GM23338 (cell line): ENCODE measurements at places on chromosomes 5 and 9. TPM values are rescaled to one million over a fixed set of nuclear protein-coding genes. Genes with fewer than 3 reads are reported as not detected.

NKD2 gene
- total RNA-seq = 7.3 and 9.0 TPM in 2 replicates

ANKRD33B gene
- total RNA-seq = 13.0 and 15.4 TPM in 2 replicates

CAMK4 gene
- 5.0 and 7.3 TPM in 2 replicates for total RNA-seq

- DNase-seq = no peak
- H3K36me3 ChIP-seq = no peaks in the 10 kb centered on the region
- no peak overlapping the region for H3K4me3 ChIP-seq
- H3K4me1 ChIP-seq = no peaks in the 10 kb centered on the region; the same call in 1 of the 2 replicates
These were observed 2.1 kb downstream of the SLC22A5 start for GRCh38 chr5:132371603-132371994.

DNA sequence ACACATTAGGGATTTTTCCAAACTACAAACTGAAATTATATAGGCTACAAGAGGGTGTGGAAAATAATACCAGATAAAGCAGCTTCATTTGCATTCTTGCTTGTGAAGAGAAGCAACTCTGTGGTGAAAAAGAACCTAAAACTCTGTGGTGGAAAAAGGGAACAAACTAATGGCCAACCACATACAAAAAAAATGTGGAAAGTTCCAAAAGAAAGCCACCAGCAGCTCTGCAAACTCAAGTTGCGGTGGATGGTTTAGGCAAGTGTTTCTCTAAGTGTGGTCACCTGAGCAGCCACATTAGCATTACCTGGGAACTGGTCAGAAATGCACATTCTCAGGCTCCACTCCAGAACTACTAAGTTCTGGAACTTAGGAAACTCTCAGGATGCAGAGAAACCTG, 586.4 kb downstream of the ACTL7B start:
- no peaks in the 10 kb centered on the region for H3K36me3 ChIP-seq
- H3K4me3 ChIP-seq = no peak overlapping the region
- H3K27me3 ChIP-seq = no peaks in the 10 kb centered on the region

DNA sequence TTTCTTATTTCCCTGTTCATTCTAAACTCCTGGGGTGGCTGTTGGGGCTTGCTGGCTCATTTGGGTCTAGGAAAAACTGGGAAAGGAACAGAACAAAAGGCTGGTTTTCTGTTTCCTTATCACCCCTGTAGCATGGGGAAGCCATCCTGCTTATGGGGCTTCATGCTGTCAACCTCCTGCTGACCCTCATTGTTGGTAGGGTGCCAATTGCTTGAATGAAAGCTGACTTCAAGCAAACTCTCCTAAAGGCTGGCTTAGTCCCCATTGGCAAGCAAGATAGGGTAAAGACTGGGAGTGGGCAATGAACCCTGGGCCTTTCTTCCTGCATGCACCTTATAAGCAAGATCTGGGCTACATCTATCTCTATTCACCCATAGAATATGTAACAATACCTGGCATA, 511.6 kb downstream of the DMAC1 start:
- no peaks in the 10 kb centered on the region for H3K27me3 ChIP-seq
- peaks cover 18% of the 10 kb centered on the region; the same call in 1 of the 2 replicates for H3K4me1 ChIP-seq
- H3K36me3 ChIP-seq = no peaks in the 10 kb centered on the region

DNA sequence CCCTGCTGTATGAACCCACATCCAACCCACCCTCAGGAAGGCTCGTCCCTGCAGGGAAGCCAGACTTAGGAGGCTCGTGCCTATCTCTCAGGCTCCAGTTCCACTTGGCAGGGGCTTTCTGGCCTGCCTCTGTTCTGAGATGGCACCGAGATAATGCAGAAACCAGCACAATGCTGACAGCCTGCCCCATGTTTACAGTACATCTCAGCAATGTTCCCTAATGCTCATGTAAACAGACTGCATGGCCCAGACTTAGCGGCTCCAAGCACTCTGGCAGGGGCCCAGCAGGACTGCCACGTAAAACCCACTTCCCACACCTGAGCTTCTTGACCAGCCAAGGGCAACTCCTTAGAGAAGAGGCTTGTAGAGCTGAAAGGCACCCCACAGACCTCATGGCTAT, 499.5 kb upstream of the BRINP1 start:
- H3K27ac ChIP-seq = no peak overlapping the region
- no peaks in the 10 kb centered on the region for H3K27me3 ChIP-seq
- no peaks in the 10 kb centered on the region for H3K36me3 ChIP-seq
- no peaks in the 10 kb centered on the region for H3K4me1 ChIP-seq

GRCh38 chr5:142465476-142465875, 140.7 kb upstream of the SPRY4 start:
- no peak for DNase-seq
- no peaks in the 10 kb centered on the region for H3K27me3 ChIP-seq
- 0 out of 2 replicates have a peak, but pooled peaks cover 3% of the 10 kb centered on the region for H3K4me1 ChIP-seq
- H3K36me3 ChIP-seq = no peaks in the 10 kb centered on the region

NOL6 gene
- total RNA-seq = 54.1 and 58.4 TPM in 2 replicates

ZDHHC11 gene
- total RNA-seq = 21.8 and 29.1 TPM in 2 replicates

DNA sequence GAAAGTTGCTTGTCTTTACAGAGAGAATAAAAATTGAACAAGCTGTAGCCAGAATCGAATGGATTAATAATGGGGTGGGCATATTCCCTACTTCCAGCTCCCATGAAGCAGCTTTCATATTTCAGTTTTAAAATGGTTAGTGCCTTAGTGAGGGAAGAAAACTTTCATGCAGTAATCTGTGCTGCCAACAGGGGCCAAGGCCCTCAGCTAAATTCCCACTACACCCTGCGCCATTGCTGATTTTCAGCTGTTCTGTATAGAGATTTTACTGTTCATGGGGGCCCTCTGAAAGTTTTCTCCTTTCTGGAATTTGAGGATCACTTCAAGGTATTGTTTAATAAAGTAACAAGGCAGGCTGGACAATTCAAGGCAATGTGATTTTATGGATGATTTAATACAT, 58.2 kb downstream of the CAST start:
- H3K4me1 ChIP-seq = no peaks in the 10 kb centered on the region
- peak; percentile 37 for DNase-seq
- no peaks in the 10 kb centered on the region for H3K36me3 ChIP-seq
- H3K27ac ChIP-seq = no peak overlapping the region
- no peaks in the 10 kb centered on the region for H3K27me3 ChIP-seq
- H3K4me3 ChIP-seq = no peak overlapping the region

- H3K27me3 ChIP-seq = no peaks in the 10 kb centered on the region
- no peak for DNase-seq
These were observed 110.4 kb upstream of the IFNK start for GRCh38 chr9:27413511-27414219.

ECPAS gene
- total RNA-seq = 91.9 and 104 TPM in 2 replicates

ANKRD31 gene
- total RNA-seq = 0.16 and 0.59 TPM in 2 replicates

- DNase-seq = no peak
- H3K4me1 ChIP-seq = peaks cover 9% of the 10 kb centered on the region
- H3K36me3 ChIP-seq = no peaks in the 10 kb centered on the region
- H3K27me3 ChIP-seq = no peaks in the 10 kb centered on the region
- H3K4me3 ChIP-seq = no peak overlapping the region
These were observed 366.9 kb upstream of the ZNF608 start for GRCh38 chr5:125113328-125113727.

DNA sequence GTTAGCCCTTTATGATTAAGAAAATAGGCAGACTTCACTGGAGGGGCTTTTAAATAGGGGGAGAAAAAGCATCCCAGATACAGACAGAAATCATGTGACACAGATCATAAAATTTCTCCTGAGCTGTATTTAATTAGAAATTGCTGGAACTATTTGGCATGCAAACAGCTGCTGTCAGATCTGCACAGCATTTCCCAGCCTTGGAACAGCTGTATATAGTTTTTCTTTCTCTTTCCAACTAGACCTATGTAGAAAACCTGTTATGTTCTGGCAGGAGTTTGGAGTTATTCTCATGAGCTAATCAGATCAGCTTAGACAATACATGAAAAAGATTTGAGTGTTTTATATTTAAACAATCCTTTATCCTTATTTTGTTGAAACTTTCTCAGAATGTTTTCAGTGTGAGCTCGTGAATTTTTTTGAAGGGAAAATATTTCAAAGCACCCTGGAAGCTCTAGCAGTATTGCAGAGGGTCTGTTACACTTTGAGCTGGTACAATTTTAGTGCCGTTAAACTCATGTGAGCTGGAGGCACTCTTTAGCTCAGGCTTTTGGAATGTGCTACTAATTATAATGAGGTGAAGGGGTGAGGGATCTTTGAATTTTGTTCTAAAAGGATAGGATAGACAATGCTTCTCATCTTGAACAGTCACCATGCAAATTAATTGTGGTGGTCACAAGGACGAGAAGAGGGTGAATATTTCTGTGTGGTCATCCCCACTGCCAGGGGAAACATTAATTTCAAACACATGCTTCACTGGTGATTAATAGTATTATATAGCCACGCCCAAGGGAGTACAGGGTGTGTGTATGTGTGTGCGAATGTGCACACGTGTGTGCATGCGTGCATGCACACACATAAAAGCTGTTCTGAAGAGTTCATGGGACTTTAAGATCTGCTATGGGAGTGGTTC, 239.4 kb upstream of the FBXL7 start:
- H3K36me3 ChIP-seq = no peaks in the 10 kb centered on the region
- H3K27ac ChIP-seq = no peak overlapping the region
- H3K4me1 ChIP-seq = peaks cover 4% of the 10 kb centered on the region; the same call in 1 of the 2 replicates
- no peak for DNase-seq
- no peak overlapping the region for H3K4me3 ChIP-seq
- no peaks in the 10 kb centered on the region for H3K27me3 ChIP-seq

- H3K27me3 ChIP-seq = peaks cover 29% of the 10 kb centered on the region
- H3K4me1 ChIP-seq = no peaks in the 10 kb centered on the region
- H3K36me3 ChIP-seq = no peaks in the 10 kb centered on the region
- H3K27ac ChIP-seq = no peak within 1 kb of the TSS
- peak; percentile 90 for DNase-seq
These were observed at the start of gene SPOCK1 for GRCh38 chr5:137498736-137499505. TSS of gene SPOCK1 (minus strand) at chr5:137499326.

DNA sequence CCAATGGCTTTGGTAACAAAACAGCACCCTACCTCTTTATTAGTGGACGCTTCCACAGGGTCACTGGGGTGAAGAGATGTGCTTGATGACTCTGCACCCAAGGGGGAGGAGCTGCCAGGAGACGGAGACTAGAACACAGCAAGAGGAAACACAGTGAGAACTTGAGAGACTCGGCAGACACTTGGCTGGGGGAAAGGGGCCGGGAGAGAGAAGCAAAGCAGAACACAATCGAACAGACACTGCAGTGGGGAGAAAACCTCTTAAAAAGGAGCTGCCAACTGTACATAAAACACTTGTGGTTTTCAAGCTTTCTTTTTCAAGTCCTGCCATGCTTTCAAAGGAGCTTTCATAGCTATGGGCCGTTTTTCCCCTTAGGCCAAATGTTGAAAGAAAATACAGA, 151.0 kb downstream of the ENTREP1 start:
- no peak overlapping the region for H3K27ac ChIP-seq
- no peak for DNase-seq
- no peaks in the 10 kb centered on the region for H3K4me1 ChIP-seq
- no peaks in the 10 kb centered on the region for H3K36me3 ChIP-seq

DNA sequence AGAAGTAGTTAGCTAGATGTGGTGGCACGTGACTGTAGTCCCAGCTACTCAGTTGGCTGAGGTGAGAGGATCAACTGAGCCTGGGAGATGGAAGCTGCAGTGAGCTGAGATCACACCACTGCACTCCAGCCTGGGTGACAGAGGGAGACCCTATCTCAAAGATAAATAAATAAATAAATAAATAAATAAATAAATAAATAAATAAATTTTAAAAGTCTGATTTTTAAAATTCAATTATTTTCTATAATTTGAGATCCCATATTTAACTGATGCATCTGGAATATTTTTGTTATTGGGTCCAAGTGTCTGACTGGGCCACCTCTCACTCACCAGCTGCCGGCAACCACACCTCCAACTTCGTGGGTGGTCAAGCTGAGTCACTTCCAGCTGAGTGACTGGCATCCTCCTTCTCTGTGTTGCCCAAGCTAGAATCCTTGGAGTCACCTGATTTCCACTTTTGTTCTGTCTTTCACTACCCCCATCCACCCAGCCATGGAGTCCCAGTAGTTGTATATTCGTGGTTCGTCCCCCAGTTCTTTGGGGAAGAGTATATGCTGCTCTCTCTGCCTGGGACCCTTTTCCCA, 70.9 kb downstream of the EGFLAM start:
- H3K27me3 ChIP-seq = no peaks in the 10 kb centered on the region
- no peaks in the 10 kb centered on the region for H3K36me3 ChIP-seq
- no peak overlapping the region for H3K27ac ChIP-seq
- DNase-seq = peak; percentile 17
- H3K4me1 ChIP-seq = no peaks in the 10 kb centered on the region
- H3K4me3 ChIP-seq = no peak overlapping the region

DNA sequence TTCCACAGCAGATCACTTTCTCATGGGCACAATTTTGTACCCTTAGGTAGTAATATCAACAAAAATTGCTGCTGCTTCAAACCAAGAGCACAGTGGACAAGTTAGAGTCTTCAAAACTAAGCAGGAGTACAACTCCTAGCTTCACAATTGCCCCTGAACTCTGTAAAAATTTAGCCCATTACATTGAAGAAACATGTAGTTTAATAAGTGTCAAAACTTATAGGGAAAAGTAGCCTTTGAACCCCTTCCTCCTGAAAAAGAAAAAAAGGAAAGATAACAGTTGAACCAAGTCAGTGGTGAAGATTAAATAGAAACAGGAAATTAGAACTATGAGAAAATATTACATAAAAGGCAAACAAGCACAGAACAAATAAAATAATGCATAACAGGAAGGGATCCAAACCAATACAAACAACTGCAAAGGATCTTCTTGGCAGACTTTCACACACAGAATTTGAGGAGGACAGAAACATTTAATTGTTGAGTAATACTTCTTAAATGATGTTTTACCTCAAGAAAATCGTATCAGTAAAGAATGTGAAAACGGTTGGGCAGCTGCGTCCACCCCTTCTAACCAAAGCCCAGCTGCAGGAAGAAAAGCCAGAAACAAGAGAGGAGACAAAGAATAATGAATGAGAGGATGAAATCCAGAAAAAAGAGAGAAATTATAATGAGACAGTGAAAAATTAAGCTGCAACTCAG, 636.0 kb downstream of the NR2F1-AS1 start:
- DNase-seq = no peak
- H3K4me1 ChIP-seq = no peaks in the 10 kb centered on the region
- H3K36me3 ChIP-seq = no peaks in the 10 kb centered on the region
- H3K27me3 ChIP-seq = no peaks in the 10 kb centered on the region
- H3K27ac ChIP-seq = no peak overlapping the region

CNTRL gene
- 9.2 and 15.3 TPM in 2 replicates for total RNA-seq

- H3K27ac ChIP-seq = no peak overlapping the region
- H3K4me1 ChIP-seq = peaks cover 52% of the 10 kb centered on the region
- no peak overlapping the region for H3K4me3 ChIP-seq
- no peaks in the 10 kb centered on the region for H3K27me3 ChIP-seq
These were observed 168.6 kb downstream of the INSYN2B start for GRCh38 chr5:169811680-169812079.

OTULIN gene
- total RNA-seq = 19.2 and 43.9 TPM in 2 replicates

- no peak overlapping the region for H3K27ac ChIP-seq
- no peaks in the 10 kb centered on the region for H3K27me3 ChIP-seq
- DNase-seq = peak; percentile 90
- H3K36me3 ChIP-seq = peaks cover 25% of the 10 kb centered on the region
- H3K4me3 ChIP-seq = no peak overlapping the region
These were observed 46.6 kb upstream of the IPPK start for GRCh38 chr9:92716557-92716956.

- H3K27ac ChIP-seq = no peak overlapping the region
- H3K36me3 ChIP-seq = no peaks in the 10 kb centered on the region
- DNase-seq = peak; percentile 90
- H3K27me3 ChIP-seq = no peaks in the 10 kb centered on the region
These were observed 7.4 kb upstream of the PPP3R2 start for GRCh38 chr9:101601904-101602765.
